ENCODE measurements at places on chromosomes 5 and 9.

- DNase-seq: peak; percentile 69
Measured at GRCh38 chr5:41270423-41271251, 57.3 kb upstream of the C6 start.

- no peak for DNase-seq
Measured at GRCh38 chr9:127084076-127085039, 38.1 kb downstream of the ANGPTL2 start.

DNA sequence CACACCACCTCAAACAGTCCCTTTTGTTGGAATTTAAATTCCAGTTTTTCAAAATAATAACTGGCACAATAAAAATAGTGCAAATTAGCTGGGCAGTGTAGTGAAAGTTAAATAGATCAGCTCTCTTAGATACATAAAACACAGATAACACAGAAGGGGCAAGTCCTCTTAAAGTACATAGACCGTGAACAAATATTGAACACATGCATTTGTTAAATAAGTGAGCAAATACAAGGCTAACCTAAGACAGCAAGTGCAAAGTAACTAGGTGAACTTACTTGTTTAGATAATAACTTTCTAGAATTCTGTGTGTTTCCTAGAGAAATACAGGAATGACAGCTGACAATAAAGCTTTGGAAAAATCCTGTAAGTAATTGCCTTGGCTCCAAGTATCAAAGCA, 280.1 kb downstream of the DOCK8 start:
- no peak for DNase-seq

- no peak for DNase-seq
Measured at GRCh38 chr9:90979639-90980038, 178.0 kb downstream of the SYK start.

GRCh38 chr5:117872798-117873368, 1115.5 kb downstream of the DTWD2 start:
- DNase-seq: no peak

DNA sequence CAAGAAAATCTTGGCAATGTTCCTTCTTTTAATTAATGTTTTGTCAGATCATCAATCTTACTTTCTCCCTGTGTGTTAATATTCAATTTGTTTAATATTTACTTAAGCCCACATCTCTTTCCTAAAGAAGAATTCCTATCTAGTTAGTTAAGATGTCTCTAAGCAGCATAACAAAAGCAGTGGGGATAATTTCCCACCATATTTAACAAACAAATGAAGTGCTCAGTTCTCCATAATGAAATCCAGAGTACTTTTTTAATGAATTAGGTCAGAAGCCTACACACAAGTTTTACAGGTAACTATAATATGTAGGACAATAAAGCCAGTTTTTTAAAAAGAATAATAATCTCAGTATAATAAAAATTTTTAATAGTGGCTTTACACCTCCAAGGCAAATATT, 1918.8 kb downstream of the EFNA5 start:
- no peak for DNase-seq

DNA sequence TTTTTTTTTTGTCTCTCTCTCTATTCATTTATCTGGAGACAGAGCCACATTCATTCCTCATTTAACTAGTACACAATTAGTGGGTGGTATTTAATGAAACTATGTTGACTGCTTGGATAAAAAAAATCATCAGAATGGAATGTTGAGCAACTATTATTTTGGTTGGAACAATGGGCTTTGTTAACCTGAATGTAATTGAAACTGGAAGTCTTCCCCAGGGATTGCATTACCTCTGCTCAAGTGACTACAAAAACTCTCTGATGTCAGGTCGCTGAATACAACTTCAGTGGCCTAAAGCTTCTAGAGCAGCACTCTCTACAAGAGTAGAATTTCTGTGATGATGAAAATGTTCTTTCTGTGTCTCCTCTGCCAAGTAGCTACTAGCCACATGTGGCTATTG, 295.8 kb downstream of the DEPDC1B start:
- DNase-seq: no peak

DNA sequence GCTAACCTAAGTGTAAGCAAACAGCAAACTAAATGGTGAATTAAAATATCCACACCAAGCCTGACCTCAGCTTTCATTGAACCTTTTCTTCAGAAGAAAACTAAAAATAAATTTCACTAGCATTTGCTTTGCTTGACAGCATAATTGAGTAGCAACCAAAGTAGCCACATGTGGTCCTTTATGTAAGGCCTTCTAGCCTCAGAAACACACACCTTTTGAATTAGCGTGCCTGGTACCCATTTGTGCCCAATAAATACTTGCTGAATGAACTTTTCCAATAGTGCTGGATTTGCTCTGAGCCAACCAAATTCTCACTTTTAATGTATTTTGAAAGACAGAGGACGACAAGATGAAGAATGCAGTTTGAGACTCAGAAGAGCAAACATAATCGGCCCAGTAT, 2.1 kb upstream of the NIPBL start:
- peak; percentile 6 for DNase-seq

GRCh38 chr9:87336407-87336806, 161.3 kb upstream of the DAPK1 start:
- no peak for DNase-seq

DNA sequence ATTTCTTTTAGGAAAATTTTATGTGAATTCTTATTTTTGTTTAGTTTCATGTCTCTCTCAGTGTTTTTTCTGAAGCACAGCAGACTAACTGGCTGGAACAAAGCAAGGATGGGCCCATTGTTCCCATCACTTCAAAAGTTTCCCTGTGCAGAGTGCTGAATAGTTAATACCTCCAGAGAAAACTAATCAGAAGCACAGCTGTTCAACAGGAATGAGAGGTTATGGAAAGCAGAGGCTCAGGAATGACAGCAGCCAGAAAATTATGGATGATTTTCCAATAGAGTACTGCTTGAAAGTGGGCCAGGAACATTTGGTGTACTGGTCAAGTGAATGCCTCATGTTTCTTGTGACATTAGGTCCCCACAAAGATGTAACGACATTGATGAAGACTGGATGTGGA, 173.0 kb upstream of the TARS1 start:
- no peak for DNase-seq

GRCh38 chr9:79255651-79256260, 316.0 kb upstream of the TLE4 start:
- no peak for DNase-seq

- no peak for DNase-seq
Measured at GRCh38 chr5:135317286-135317685, 81.7 kb downstream of the MACROH2A1 start.

DNA sequence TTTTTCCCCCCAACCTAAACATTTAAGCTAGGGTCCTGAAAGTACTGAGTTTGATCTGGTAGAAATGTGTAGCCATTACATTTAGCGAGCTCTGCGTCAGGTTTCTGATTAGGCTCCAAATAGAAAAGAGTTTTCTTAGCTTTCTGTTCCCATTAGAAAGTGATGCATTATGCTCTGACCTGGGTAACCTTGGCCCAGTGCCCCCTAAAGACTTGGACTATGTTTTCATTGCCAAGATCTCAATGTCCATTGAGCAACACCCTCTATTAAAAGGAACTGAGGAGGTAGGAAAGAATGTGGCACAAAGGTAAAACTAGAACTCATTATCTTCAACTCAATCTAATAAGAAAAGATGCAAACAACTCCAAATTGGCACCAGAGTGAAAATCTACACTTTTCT, 358.9 kb upstream of the PCSK5 start:
- no peak for DNase-seq

DNA sequence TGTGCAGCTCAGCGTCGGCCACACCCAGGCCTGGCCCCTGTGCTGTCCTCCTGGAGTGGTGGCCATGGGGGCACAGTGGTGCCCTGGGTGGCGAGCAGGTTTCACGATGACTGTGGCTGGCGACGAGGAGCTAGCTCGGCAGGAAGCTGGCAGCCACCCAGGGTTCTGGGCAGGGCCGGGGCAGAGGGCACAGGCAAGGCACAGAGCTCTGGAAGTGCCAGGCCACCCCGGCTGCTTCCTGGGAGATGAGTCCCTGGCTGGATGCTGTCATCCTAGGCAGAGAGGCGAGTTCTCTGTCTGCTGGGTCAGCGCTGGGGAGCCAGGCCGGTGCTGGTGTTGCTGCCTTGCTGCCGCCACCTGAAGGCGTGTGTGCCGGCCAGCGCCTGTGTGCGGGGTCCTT, 51.7 kb downstream of the RXRA start:
- peak; percentile 27 for DNase-seq

DNA sequence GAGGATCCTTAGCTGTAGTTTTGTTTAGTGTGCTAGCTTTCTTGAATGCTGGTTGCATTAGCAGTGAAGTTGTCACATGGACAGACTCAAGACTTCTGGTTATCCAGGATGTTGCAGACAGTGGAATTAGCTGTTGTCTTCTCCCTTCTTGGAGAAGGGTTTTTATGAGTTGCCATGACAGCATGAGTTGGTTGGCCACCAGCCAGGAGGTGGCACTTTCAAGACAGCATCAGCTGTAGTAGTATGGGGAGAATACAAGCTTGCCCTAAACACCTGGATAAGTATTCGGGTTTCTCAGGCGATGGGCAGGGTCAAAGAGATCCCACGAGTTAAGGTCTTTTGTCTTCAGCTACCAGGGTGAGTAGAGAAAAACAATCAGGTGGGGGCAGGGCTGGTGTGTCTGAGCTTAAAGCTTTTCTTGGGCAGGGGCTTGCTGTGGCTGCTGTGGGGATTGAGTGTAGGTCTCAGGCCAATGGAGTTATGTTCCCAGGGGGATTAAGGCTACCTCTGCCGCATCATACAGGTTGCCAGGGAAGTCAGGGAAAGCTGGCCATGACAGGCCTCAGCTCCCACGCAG, 7.7 kb upstream of the C5orf47 start:
- peak; percentile 36 for DNase-seq

- DNase-seq: no peak
Measured at GRCh38 chr5:6557807-6558575, 74.9 kb downstream of the NSUN2 start.

DNA sequence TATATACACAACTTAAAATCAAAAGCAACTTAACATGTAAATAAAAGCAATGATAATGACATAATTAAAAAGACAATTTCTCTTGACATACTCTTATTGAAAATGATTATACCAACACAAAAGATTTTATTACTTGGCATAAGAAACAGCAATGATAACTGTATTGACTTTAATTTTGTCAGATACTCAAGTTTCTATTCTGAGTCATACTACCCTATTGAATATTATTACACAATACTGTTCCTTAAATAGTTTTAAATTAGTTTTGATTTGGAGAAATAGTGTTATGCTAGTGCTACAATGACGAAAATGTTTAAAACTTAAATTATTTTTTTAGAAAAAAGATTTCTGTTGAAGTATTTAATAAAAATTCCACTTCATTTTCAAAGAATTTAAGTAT, 1319.3 kb upstream of the C9orf72 start:
- DNase-seq: no peak

- DNase-seq: no peak
Measured at GRCh38 chr5:166340039-166340438, 1951.4 kb upstream of the WWC1 start.

- no peak for DNase-seq
Measured at GRCh38 chr5:32711362-32711680, 200 bp downstream of the NPR3 start.

DNA sequence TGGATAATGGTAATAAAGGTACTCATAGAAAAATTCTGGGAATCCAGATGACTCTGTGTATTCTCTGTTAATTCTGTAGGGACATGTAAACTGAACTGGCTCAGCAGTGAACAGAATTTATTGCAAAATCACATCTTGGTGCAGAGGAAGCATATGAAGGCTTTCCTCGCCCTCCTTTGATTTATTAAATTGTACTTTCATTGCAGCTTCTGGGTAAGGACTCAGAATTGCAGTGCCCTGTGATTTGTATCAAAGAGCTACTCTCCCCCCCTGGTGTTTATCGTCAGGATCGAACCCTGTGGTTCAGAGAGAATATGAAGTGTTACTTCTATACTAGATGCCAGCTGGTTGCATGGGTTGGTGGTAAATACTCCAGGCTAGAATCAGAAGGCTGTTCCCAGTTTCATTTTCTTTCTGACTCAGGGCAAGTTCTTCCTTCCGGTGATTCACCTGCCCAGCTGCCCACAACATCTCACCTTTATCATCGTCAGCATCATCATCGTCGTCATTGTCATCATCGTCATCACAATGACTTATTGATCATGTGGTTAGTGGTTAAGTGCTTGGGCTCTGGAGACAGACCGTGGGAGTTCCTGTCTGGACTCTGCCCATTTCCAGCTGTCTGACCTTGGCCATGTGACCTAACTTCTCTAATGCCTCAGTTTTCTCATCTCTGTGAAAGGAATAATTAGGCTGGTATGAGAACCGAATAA, 238.8 kb downstream of the ARHGAP26 start:
- DNase-seq: peak; percentile 83

DNA sequence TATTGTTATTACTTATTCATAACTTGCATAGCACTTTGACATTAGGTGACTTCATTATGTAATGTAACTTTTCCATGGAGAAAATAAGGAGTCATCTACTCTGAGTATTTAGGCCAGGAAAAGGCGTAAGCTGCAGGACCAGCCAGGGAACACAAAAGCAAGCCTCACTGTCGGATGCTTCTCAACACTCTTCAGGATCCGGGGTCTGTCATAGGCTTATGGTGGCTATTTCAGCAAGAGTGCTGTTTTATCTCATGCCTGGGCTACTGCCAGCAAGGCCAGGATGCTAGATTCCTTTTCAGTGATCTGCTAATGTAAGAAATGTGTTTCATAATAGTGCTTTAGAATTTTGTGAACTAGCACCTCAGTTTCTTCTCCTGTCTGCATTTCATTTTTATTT, 162.4 kb downstream of the CHSY3 start:
- peak; percentile 50 for DNase-seq

DNA sequence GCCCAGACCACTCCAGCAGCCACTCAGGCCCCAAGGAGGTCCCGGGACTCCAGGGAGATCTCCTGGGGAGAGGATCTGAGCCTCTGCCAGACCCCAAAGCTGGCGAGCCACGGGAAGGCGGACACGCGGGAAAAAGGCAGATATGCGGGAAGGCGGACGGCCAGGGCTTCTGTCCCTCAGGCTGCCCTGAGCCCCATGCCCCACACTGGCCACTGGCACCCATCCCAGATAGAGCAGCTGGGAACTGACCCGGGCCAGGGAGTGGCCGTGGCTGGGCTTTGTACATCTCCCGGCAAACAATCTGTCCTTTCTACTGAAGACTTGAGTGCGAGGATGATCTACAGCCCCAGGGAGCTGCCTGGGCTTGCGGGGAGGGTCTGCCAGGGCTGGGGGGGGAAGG, 21.1 kb upstream of the NOTCH1 start:
- peak; percentile 25 for DNase-seq

DNA sequence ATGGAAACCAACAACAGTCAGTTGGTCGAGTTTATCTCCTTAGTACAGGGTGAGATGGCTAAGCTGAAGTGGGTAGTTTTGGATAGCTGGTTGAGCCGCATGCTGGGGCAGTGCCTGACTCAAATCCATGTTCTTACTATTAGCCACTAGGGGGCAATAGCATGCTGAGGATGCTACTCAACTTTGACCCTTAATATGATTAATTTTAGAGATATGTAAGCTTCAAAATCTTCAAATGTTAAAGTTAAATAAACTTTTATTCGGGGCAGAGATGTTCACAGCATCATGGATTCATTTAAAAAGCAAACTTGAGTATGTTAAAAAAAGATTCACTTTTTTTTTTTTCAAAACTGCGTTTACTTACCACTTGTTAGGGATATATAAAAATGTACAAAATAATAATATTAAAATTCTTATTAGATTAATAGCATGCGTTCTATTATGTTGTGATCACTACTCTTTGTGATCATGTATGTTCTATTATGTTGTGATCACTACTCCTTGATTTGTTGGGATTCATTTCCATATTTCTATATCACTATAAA, 57.0 kb downstream of the C9orf153 start:
- peak; percentile 63 for DNase-seq

GRCh38 chr9:105887679-105888078, 193.3 kb downstream of the TMEM38B start:
- no peak for DNase-seq

Measured in EH (cell line).